ENCODE measurements at places on chromosomes 1 and 21.

DNA sequence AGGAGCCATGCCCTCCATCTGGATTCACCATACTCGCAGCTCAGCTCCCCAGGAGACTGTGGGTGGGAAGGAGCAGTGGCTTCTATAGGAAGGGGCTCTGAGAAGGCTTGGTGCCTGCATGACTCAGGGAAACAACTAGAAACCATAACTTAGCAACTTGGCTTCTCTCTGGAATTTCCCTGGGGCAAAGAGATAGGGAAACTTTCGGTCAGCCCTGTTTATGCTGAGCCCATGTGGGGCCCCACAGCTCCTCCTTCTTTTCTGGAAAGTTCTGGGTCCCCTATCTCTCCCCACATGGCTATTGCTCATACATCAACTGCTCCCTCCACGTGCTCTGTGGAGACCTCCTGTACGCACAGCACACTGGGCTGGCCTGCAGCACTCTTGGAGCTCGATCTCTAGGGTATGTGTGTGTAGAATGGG lies 39.3 kb downstream of the PLEKHA6 start:
- peak; percentile 54 for DNase-seq

DNA sequence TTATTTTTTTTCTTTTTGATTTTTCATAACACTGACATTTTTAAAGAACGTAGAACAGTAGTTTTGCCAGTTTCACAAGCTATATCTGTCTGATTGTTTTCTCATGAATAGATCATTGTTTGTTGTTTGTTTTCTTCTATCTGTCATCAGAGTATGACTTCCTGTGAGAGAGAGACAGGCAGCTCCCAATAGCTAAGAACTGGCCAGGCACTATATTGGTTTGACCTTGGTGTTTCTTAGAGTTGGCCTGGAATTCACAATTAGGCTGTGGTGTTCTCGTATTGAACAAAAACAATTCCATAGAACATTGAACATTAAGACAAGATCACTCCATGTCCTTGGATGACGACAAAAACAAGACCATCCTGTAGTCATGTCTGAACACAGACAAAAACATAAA lies 43.4 kb downstream of the RPS6KC1 start:
- DNase-seq, result no peak

- DNase-seq, result no peak
Observed at GRCh38 chr1:202304375-202304774, 37.4 kb downstream of the UBE2T start.

DNA sequence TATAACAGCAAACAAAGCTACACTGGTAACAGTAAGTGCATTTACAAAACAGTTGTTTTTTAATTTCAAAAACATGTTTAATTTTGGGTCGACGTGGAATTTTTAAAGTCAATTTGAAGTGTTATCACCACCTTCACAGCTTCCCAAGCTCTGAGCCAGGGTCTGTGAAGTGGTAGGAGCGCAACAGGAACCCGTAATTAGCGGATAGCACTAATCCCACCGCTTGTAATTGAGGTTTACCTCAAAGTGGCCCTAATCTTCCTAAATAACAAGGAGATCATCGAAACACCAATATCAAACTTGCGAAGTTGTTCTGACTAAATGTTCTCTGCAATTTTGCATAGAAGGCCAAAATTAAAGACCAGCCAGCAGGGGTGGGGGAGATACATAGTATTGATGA lies 18.8 kb downstream of the LBR start:
- DNase-seq, result no peak

GRCh38 chr1:152577168-152577567 lies 3.1 kb downstream of the LCE3D start:
- no peak for DNase-seq

- DNase-seq, result no peak
Observed at GRCh38 chr1:85356130-85356529, 79.7 kb upstream of the BCL10 start.

GRCh38 chr1:167057241-167057688 lies 32.9 kb downstream of the GPA33 start:
- peak; percentile 61 for DNase-seq

- no peak for DNase-seq
Observed at GRCh38 chr1:234265861-234266260, 107.4 kb upstream of the COA6 start.

DNA sequence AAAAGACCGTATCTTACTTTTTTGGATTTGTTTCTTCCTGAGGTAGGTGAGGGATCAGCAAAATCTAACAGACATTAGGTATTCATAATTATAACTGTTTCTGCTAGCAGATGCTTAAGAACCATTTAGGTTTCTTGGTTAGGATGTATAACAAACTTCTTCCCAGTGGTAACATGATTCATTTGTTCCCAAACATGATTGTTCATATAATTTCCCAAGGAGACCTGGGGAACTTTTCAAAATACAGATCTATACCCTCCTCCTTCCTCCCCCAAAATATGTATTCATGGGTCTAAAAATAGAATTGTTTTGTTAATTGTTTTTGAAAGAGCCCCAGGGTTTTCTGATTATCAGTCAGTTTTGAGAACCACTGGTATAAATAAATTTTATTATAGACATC lies 228.2 kb downstream of the COP1 start:
- DNase-seq, result no peak

DNA sequence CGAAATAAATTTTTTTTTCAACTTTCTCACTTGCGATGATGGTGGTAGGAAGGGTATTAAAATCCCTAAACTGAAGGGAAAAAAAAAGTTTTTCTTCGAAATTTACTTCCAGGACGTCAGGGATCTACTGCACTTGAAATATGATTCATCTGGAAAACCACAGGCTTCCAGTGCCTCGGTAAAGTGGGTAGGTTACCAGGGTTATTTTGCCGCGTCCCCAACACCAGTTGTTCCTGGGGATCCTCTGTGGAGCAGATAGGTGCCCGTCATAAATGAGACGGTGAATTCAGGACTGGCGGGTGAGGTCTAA lies 773 bp downstream of the RABIF start:
- DNase-seq, result peak; percentile 57

- no peak for DNase-seq
Observed at GRCh38 chr1:74534241-74534640, 21.8 kb upstream of the LRRC53 start.

DNA sequence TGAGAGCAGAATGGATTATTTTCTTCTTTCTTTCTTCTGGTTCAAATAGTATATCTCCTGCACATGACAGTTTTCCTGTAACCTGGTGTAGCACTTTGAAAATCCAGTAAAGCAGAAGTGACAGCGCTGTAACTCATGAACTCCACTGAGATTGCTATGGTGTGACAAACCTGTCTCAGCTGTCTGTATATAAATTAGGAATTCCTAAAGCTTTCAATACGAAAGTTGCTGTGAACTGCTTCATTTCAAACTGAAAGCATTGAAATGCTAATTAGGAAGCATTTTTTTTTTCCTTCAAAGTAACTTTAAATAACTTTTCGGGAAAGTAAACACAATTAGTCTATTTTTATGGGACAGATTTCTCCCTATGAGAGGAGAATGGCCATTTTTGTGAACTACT lies 646.9 kb upstream of the ZP4 start:
- DNase-seq, result no peak

DNA sequence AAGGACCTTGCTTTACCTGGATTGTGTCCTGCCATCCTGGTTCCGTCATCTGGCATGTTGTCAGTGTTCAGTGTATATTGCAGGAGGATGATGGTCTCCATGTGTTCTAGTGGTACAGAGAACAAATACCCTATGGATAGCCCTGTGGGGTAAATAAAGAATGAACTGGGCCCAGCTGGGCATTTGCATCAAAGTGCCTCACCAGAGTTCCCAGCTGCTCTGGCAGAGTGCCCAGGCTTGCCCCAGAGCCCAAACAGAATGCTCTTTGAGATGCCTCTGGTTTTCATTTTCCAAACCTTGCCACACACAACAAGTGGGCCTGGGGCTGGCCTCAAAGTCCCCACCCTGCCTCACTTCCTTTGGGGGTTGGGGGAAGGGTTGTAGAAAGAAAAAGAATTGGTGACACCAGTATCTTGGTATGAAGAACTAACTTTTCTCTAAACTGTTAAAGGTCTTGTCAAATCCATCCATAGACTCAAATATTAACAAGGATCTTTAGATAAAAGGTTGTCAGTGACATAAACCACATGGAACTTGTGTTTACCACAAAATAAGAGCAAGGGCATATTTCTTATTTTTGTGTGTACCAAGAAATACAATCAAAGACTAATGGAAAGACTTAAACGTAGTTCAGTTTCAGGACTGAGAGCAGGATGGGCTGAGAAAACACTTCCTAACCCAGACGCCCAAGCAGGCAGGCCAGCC lies 82.2 kb downstream of the LMO4 start:
- DNase-seq, result no peak

GRCh38 chr21:35015435-35016024 lies 33.6 kb downstream of the RUNX1 start:
- no peak for DNase-seq

DNA sequence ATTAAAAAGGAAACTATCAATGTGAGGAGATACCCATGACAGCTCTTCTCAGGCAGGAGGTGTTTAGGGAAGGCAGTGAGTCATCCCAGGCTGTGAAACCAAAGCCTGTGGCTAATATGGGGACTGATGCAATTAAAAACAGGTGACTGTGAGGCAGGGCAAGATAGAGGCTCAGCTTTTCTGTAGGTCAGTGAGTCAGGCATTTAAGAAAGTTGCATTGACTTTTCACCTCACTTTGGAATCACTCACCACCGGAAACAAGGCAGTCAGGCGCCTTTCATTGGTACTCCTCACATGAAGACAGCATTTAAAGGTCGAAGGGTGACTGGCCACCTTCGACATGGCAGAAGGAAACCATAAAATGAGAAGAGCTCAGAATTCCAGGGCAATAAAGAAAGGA lies 54.5 kb downstream of the PAPPA2 start:
- peak; percentile 29 for DNase-seq

DNA sequence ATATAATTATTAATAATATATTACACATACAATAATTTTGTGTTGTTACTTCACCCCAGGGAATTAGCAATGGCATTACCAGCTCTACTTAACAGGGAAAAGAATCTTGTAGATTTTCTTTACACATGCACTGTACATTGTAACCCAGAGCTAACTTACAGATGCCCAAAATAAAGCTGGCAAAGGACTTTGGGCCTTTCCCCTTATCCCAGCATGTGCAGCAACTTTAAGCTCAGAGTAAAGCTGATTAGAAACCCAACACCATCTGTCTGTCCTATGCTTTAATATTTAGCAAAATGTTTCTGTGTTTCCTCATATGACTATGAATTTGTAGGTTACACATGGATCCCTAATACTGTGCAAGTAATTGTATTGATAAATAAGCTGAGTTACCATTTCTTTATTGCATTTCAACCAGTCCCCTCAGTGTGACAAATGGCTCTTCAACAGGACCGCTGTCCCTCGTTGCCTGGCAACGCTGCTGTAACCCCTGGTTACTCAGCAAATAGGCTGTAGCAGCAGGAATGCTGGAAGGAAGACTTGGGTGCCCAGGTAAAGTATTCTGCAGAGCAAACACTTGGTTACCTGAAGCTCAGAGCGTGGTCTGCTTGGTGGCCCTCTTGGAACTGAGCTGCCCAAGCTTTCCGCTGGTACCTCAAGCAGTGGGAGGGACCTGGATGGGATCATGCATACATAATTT lies at the start of gene USH2A:
Gene USH2A (minus strand): TSS at position 628 of the 700 bp plus-strand sequence. CDS start 1,112 bp downstream, outside the sequence.
- DNase-seq, result no peak

DNA sequence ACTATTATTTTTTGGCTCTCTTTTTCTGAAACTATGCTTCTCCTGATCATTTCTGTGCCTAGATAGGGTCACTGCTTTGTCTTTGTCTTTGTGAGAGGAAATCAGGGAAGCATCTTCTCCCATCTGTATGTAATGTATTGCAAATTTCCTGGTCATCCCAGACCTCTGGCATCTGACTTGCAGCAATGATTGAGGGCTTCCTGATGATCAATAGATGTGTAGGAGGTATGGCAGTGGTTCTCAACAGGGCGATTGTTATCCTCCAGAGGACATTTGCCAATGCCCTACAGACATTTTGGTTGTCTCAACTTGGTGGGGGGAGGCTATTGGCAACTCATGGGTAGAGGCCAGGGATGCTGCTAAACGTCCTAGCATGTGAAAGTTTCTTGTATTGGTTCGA lies 64.7 kb downstream of the RGL1 start:
- DNase-seq, result no peak

GRCh38 chr1:155729031-155729898 lies 40.4 kb downstream of the DAP3 start:
- peak; percentile 35 for DNase-seq

GRCh38 chr1:28064064-28064463 lies 24.3 kb downstream of the EYA3 start:
- DNase-seq, result no peak

DNA sequence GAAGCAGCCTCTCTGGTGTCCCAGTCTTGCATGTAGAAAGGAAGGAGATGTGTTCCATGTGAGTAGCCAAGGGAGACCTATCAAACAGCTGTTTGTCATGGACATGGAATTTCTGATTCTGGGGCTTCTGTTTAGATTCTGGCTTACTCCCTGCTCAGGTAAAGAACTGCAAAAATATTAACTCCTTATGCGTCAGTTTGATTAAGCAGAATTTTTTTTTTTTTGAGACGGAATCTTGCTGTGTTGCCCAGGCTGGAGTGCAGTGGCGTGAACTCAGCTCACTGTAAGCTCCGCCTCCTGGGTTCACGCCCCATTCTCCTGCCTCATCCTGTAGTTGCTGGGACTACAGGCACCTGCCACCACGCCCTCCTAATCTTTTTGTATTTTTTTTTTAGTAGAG lies 6.8 kb downstream of the ARV1 start:
- peak; percentile 53 for DNase-seq

DNA sequence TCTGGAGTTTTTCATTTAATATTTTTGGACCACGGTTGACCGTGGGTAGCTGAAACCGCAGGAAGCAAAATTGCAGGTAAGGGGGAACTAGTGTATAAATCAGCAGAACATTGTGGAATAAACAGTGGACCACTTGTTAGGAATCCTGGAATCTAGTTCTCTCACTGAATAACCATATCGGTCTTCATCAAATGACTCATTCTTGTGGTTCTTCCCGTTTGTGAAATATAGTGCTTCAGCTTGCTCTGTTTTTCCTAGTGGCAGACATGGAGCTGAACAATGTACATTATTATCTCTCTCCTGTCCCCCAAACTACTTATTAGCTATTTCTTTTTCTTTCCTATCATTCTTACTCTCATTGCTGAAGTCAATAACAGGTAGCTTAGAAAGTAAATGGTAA lies 61.9 kb downstream of the HSPA13 start:
- DNase-seq, result no peak

DNA sequence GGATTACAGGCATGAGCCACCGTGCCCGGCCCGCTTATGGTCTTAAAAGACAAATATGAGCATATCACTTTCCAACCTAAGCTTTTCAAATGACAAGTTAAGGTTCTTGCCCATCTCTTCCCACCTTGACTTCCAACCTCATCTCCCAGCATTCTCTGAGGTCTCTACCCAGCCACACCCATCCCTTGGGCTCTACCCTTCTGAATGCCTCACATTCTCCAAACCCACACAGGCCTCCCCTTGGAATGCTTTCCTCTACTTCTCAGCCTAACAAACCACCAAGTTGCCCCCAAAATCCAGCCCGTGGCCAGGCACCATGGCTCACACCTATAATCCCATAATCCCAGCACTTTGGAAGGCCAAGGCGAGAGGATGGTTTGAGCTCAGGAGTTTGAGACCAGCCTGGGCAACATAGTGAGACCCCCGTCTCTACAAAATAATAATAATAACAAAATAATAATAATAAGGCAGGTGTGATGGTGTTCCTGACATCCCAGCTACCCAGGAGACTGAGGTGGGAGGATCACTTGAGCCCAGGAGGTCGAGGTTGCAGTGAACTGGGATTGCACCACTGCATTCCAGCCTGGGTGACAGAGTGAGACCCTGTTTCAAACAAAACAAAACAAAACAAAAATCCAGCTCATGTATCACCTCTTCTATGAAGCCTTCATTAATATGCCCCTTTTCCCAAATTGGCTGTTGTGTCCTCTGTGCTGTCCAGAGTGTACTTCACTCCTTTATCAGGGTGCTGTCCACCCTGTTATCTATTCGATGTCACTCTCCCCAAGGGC lies 11.2 kb downstream of the DCST2 start:
- DNase-seq, result no peak

GRCh38 chr1:151902858-151903257 lies 6.5 kb downstream of the THEM4 start:
- no peak for DNase-seq

Measured in RCC 7860 (cell line).